ENCODE measurements at places on chromosomes 12 and 14. TPM values are rescaled to one million over a fixed set of nuclear protein-coding genes. Genes with fewer than 3 reads are reported as not detected.

DNA sequence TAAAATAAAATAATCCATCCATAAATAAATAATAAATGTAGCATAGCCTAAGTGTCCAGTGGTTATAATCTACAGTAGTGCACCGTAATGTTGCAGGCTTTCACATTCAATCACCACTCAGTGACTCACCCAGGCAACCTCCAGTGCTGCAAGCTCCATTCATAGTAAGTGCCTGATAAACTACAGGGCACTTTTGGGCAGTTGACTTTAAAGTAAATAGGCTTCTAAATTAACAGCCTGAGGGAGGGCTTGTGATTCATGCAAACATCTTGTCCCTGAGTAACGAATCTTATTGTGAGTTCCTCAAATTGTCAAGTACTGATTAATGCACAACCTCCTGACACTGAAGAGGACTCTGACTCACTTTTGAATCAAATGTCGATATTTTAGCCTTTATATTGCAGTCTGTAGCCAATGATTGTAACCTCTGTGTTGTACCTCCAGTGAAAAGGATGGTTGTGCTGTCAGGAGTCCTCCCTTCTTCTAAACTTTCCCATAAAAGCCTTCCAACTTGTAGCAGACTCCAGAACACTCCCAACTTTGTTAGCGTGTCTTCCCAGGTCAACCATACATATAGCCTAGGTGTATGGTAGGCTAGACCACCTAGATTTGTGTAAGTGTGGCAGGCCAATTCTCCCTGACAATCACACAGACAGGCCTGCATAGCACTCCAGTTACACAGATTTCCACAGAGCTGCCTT lies 55.0 kb upstream of the BICD1 start:
- DNase-seq = peak; percentile 88

NOVA1 gene
- 16.9 TPM for total RNA-seq

DNA sequence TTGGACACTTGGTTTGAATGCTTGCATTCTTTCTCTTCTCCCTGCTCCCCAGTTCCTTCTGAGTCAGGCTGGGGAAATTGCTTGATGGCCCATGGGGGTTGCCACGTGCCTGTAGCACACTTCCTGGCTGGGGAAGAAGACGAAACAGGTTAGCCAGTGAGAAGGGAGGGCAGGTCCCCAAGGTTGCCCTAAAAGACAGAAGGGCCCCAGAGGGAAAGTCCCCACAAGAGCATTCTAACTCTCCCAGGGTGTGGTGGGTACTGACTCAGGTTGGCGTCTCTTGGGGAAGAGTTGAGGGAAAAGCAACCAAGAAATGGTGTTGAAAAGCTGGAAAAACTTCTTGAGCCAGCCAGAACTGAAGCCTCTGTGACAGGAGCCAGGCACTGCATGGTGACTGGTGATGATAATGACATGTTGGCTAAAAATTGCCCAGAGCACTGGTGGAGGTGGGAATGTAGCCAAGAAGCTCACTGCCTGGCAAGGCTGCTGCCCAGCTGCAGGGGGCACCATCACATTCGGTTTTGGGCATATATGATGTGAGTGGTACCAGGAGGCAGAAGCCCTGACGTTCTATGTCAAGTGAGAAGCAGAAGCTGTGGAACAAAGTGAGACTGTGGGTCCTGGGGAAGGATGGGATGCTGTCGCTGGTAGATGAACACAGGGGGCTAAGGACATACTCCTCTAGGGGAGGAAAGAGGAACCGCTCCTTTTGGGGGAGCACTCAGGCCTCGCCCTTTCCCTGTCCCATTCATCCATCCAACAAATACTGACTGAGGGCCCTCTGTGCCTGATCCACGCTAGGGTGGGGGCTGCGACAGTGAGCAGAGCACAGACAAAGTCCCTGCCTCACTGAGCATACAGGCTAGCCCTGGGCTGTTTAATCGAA lies 8.1 kb upstream of the RABGGTA start:
- DNase-seq = no peak

- no peak for DNase-seq
Measured at GRCh38 chr14:103908580-103908979, 19.7 kb upstream of the TDRD9 start.

CYP46A1 gene
- 0.36 TPM for total RNA-seq

DNA sequence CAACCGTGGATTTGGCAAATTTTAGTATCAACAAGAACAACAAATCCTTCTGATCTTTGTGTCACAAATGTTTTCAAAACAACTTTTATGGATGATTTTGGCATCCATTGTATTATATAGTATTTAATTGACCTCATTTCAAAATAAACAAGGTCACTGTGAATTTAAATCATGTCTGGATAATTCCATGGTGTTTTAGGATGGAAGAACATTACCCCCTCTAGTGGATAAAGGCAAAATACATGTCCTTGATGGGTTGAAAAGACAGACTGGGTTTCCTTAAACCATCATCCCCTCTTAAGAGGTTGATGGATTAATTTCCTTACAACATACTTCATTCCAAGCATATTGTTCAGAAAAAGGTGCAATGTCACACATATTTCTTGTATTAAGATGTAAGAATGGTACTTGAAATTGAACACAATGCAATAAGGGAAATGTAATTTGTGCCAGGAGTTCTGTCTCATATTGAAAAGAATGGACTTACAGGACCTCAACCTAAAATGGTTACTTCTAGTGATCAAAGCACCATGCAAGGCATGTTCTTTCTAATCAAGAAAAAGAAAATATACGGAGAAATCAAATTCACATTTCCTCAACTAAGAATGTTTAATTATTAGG lies 352.0 kb downstream of the BCAT1 start:
- peak; percentile 65 for DNase-seq

USP5 gene
- 140 TPM for total RNA-seq

Measured in fibroblast of the aortic adventitia (primary cell).